ENCODE measurements at places on chromosomes 5 and 9.

DNA sequence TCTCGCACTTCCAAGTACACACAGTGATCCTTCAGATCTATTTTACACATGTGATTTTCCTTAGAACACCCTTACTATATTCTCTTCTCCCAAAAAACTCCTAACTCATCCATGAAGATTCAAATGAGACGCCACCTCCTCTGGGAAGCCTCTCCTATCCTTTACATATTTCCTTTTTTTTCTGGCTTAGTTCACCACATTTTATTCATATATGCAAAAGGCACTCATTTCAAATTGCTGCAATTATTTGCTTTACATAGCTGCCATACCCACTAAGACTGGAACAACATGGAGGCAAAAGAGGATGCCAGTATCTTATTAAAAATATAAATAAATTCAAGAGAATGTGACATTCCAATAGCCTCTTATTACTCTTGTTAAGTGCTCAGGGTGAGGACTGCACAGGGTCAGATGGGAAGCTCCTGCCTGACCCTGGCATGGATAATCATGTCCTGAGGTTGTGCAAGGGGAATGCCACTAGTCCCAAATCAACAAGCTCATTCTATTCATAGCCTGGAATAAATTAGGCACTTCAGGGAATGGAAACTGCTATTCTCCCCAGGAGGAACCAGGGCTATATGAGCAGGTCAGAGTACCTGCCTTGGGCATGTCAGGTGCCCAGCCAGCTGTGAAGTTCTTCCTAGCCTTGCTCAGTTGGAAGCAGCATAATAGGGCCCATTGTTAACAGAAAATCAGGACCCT, 262.9 kb downstream of the FBXL17 start:
- no peak for DNase-seq

GRCh38 chr9:106878934-106879333, 16.0 kb downstream of the ZNF462 start:
- DNase-seq = no peak

GRCh38 chr5:176559683-176560082, 10.5 kb downstream of the CDHR2 start:
- no peak for DNase-seq

GRCh38 chr5:173745123-173745522, 128.7 kb upstream of the BOD1 start:
- DNase-seq = no peak

- peak; percentile 52 for DNase-seq
These were observed 20.2 kb downstream of the SLC22A5 start for GRCh38 chr5:132389585-132390286.

Data from stimulated activated CD4-positive, alpha-beta T cell treated with anti-CD3 and anti-CD28 coated beads, Interleukin-1b, Interleukin-23, amount 100 ng/mL, for 48 hours (primary cell).